ENCODE measurements at places on chromosomes 7 and 10.

GRCh38 chr10:95742485-95742884 lies 13.5 kb upstream of the ENTPD1 start:
- DNase-seq: no peak

- DNase-seq: no peak
These were observed 241.6 kb downstream of the CAMK1D start for GRCh38 chr10:12590675-12591659.

DNA sequence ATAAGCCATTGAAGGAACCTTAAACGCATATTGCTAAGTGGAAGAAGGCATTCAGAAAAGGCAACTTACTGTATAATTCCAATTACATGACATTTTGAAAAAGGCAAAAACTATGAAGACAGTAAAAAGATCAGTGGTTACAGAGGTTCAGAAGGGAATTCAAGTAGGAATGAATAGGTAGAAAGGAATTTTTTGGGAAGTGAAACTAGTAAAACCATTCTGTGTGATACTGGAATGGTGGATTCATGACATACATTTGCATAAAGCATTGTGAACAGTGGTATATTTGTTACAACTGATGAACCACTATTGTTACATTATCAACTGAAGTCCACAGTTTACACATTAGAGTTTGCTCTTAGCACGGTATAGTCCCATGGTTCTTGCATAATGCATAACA lies 114.2 kb upstream of the GPR22 start:
- no peak for DNase-seq

GRCh38 chr10:129774082-129774735 lies 189.9 kb downstream of the EBF3 start:
- no peak for DNase-seq

DNA sequence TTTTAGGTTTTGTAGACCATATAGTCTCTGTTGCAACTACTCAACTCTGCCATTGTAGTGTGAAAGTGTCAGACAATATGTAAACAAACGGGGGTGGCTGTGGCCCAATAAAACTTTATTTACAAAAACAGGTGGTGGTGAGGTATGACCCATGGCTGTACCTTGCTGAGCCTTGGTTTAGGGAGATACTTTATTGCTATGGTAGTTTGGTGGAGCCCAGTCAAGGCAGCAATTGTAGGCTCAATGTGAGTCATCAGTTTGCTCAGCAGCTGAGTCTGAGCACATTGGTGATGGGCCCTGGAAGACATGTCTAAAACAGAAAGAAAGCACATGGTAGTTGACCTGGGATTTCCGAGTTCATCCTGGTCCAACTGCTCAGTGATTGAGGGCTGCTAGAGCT lies 242.5 kb downstream of the REEP3 start:
- DNase-seq: no peak

GRCh38 chr7:139106959-139107358 lies 2.6 kb downstream of the ZC3HAV1 start:
- no peak for DNase-seq

DNA sequence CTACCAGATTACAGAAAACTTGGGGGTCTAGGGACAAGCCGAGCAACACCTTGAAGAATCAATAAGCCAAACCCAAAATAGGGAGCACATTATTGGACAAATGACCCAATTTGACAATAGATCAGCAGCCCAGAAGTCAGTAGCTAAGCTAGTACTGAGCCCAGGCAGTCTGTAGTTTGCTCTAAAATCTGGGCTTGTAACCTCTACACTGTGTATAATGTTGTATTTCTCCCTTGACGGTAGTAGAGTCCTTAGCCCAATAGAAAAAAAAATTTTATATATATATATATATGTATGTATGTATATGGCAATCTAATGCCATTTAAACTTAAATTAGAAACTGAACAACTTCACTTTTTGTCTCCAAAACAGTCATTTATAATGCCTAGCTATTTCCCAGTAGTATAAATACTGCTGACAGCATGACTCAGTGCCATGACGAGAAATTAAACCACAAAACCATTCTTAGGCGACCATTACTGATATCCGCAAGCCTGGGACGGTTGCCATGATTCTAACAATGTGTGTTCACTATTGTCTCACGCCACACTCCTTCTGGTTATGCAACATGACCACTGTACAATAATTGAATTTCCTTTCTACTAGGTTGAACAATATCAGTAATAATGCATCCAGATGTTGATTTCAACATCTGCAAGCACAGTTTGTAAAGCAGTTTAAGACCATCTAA lies 110.5 kb downstream of the IPMK start:
- no peak for DNase-seq

DNA sequence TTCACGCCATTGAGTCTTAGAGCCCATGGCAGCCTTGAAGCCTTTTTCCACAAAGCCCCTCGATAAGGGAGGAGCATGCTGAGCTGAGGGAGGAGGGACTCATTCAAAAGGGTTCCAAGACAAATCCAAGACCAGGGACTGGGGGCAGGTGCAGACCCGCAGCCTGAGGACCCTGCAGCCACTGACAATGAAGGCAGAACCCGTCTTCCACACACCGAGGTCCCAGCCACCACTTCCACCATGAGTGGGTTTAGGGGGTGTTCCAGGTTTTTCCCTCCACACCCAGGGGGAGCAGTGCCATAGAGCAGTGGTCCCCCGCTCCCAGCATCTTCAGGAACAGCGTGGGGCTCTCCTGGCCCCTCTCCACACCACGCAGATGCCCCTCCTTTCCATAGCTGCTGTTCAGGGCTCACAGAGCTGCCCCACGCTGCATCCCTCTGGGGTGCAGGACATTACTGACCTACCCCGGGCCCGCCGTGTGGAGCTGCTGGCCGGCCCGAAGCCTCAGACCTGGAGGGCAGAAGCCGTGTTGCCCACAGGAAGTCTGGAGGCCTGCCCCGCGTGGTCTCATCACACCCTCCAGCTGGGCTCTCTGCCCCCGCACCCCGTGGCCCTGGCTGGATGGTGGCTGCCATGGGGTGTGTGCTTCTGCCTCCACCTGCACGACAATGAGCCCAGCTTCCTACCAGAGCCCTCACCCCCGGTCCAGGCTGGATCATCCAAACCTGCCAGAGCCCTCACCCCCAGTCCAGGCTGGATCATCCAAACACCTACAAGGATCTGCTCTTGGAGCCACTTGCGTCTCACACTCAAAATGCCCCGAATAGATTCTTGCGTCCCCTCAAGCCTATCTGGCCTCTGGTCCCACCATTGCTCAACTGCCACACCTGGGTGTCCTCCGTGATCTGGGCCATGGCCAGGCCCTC lies 220.0 kb upstream of the TCERG1L start:
- DNase-seq: no peak

DNA sequence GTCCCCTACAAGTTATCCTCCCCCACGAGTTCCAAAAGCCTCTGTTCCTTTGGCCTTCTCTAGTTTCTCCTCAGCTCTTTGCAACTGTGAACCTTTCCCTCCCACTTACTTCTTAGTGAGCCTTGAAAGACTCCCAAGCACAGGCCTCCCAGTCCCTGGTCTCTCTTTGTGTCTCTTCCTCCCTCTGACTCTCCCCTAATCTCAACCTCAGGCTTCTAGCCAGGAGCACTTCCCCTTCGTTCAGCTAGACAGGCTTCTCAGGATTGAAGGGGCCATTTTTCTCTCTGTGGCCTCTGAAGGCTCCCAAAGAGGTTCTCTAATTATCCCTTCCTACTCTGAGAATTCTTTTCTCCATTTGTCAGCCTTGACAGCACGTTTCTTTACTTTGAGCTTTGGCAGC lies 50.2 kb upstream of the PHYHIPL start:
- no peak for DNase-seq

DNA sequence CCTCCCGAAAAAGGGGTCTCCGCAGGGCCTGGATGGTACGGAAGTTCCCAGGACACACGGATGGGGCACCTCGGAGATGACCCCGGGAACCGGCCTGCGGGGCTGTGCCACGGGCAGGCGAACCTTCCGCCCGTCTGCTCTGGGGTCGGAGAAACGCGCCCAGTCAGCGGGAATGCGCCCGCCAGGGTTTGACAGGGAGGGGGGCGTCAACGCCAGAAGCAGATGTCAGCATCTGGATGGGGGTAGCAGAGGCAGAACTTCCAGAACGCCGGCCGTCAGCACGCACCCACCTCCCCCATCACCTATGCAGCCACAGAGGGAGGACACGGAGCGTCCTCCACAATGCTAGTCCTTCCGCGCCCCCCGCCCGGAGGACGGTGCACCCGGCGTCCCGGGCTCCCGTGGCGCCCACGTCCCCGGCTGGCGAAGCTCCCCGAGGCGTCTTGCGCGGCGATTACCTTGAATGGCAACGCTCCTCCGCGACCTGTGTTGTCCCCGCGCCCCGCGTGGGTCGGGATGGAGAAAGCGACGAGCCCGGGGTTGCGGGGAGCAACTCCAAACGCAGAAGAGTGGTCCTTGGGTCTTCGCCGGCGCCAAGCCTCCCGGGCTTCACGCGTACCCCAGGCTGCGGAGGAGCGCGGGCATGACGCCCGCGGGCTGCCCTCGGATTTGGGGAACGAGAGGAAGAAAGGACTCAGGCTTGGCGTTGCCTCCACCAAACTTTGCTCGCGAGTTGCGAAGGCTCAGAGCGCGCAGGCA lies 561 bp downstream of the FGFR2 start:
- DNase-seq: no peak

DNA sequence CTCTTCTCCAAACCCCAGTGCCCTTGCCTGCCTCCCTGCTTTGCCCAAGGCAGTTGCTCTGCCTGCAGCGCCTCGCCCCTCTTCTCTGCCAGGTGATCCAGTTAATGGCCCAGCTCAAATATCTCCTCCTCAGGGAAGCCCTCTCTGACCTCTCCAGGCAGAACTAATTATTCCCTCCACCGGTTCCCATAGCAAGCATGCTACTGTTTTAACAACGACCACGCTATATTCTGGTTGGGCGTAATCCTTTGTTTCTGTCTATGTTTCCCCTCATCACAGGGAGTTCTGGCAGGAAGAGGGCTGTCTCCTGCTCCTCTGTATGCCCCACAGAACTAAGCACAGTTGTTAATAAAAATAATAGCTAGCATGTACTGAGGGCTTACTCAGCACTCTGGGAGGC lies 36.8 kb upstream of the R3HCC1L start:
- DNase-seq: peak; percentile 4

GRCh38 chr10:117488004-117488403 lies 54.5 kb upstream of the EMX2 start:
- DNase-seq: peak; percentile 40

GRCh38 chr7:10855583-10855982 lies 118.1 kb upstream of the PHF14 start:
- DNase-seq: no peak

- DNase-seq: no peak
These were observed 3.4 kb upstream of the ARHGAP22 start for GRCh38 chr10:48608279-48608681.

DNA sequence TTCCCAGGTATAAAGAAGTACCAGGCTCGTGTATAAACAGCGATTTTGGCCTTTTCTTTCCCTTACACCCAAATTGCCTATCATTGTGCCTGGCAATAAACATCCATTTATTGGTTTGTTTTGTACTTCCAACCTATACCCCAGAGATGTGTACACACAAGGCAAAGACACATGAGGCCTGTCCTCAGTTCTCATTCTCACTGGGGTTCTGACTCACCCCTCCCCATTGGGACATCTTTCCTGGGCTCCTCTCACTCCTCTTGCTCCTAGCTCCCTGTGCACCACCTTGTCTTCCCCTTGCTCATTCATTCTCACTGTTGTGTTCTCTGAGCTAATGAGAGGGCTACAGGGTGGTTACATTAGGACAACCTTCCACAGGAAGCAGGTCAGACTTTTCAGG lies 240.7 kb downstream of the ANK3 start:
- DNase-seq: peak; percentile 26

- DNase-seq: no peak
These were observed 25.1 kb downstream of the SGCE start for GRCh38 chr7:94630855-94631254.

- no peak for DNase-seq
These were observed 234.0 kb downstream of the TNS3 start for GRCh38 chr7:47347816-47348385.

DNA sequence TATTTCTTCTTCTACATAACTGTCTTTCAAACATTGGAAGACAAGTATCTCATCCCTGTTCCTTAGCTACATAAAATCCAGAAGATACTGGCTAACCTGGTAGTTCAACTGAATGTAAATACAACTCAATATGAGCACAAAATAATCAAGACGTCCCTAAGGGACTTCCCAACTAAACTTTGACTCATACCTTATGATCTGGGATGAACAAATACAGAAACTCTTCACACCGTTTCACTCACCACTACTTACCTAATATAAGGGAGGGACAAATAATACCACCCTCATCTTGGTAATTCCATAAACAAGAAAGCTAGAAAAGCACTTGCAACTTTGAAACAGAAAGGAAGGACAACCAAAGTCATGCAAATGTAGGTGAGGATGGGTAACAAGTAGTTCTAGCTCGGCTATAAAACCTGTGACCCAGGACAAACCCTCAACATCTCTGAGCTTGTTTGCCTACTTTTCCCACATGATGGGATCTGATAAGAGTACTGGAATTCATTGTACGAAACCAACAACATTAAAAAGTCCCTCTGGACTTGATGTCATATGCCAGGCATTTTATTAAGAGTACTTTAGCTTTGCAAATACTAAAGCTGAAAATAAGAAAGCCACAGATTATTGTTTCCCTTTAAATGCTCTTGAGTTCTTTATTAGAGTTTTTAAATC lies 121.9 kb downstream of the STRA8 start:
- DNase-seq: no peak

DNA sequence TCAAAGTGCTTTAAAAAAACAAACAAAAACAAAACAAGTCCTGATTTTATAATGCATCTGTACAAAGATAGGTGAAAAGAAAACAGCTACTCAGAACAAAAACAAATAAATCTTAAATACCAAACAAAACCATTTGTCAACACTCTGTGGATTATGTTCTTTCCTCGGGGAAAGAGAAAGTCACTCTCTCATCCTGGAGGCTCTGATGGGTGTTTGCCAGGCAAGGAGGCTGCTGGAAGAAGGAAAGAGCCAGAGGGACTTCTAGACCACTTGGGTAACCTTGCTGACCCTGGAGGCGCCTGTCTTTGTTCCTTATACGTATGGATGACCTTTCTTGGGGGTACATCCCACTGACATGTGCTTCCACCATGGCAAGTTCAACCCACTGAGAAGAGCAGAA lies 92.8 kb downstream of the ZRANB1 start:
- DNase-seq: no peak

DNA sequence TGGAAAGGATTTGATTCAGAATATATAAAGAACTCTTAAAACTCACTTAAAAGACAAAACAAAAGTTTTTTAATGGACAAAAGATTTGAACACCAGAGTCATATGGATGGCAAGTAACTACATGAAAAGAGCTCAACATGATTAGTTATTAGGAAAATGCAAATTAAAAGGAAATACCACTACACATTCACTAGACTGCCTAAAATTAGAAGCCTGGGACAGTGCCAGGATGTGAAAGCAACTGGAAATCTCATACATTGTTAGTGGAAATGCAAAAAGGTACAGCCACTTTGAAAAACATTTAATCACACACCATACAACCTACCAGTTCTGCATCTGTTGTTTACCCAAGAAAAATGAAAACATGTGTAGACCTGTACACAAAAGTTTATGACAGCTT lies 48.8 kb downstream of the RALA start:
- no peak for DNase-seq
